ENCODE measurements at places on chromosomes 2 and 18.

DNA sequence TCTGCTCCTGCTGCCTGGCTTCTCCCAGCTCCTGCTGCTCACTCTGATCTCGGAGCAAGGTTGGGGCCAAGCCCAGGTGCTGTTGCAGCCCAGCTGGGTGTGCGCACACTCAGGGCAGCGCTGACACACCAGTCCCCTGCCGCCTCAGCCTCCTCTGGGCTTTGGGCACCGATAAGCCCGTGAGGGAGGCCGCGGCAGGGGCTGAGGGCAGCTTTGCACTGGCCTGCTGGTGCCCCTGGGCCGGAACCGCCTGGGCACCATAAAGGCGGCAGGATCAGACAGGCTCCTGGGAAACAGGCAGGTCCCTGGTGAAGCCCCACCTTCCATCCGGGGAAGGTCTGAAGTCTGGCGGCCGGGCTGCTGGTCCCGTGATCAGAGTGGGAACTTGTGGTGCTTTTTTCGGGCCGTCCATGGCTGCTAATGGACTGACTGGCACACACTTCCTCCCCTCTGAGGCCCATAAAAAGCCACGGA lies 14.1 kb upstream of the EML6 start:
- DNase-seq: no peak

DNA sequence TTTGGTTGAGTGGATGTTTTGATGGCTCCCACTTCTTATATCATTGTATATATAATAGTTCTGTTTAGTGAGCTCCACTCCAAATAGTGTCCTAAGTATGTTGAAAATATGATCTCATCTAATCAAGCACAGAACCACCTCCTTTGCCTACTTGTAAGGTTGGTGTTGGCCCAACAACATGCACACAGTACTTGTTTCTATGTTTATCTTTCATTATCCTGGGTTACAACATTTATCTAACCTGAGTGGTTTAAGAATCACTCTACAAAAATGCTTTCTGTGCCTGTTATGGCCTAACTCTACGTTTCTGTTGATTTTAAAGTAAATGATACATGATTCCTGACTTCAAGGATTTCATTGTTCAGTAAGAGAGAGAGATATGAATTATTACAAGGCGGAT lies 281.9 kb downstream of the FIGN start:
- DNase-seq: no peak

DNA sequence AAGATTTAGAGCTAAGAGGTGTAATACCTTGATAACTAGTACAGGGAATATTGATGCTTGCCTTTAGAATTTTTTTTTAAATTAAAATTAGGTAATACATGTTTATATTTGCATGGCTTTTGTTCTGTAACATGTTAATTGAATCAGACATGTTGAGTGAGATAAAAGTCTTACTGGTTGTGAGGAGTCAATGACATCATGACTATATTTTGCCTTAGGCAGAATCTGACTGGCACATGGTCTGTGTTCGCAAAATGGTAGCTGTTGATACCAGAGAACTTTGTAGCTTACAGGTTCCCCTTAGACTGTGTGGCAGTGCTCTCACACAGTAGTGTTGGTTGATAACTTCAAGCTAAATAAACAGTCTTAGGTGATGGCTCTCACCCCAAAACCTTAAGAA lies 199.7 kb downstream of the PTPRM start:
- no peak for DNase-seq

DNA sequence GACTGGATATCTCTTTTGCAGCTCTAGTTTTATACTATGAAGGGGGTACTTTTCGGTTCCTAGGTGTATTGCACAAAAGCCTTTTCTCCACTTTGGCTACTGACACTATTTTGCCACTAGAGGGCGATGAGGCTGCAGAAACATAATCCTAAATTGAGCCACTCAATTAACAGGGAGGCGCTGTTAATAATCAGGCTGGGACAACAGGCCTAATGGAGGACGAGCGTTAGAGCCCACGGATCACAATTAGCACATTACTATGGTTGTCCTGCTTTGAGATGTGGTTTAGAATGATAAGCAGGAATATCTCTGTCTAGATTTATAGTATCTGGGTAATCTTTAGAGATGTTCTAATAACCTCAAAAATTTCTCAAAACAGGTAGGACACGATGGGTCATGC lies 62.2 kb upstream of the PMAIP1 start:
- DNase-seq: peak; percentile 11

DNA sequence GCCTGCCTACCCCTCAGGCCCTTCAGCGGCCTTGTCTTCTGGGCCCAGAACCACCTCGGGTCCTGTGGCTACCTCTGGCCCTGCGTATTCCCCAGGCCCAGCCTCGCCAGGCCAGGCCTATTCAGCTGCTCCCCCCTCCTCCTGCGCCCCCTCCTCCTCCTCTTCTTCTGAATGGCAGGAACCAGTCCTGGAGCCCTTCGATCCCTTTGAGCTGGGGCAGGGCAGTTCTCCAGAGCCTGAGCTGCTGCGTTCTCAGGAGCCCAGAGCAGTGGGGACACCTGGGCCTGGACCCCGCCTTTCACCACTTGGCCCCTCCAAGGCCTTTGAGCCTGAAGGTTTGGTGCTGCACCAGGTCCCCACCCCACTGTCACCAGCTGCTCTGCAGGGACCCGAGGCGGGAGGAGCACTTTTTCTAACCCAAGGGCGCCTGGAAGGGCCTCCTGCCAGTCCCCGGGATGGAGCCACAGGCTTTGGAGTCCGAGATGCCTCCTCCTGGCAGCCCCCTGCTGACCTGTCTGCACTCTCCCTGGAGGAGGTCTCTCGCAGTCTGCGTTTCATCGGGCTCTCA lies 14.7 kb downstream of the GAREM2 start:
- no peak for DNase-seq

DNA sequence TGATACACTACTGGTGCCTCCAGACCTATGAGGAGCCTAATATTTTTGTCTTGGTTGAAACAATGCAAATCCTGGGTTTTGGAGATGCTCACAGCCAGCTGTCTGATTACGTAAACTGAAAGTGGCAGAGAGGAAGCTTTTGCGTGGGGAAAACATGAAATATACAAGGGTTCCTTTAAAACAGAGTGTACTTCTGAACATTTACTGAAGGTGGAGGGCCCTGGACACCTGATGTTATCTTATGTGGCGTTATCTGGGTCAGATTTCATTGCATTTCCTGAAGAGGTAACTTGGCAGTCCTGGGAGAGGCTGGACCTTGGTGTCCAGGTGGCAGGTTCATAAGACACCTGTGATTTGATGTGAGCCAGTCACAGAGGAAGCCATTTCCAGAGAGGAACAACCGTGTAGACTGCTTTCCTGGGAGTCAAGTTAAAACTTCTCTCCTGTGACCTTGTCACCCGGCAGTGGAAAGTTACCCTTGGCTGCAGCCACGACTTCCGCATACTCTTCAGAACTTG lies 105.0 kb downstream of the NEDD4L start:
- no peak for DNase-seq

DNA sequence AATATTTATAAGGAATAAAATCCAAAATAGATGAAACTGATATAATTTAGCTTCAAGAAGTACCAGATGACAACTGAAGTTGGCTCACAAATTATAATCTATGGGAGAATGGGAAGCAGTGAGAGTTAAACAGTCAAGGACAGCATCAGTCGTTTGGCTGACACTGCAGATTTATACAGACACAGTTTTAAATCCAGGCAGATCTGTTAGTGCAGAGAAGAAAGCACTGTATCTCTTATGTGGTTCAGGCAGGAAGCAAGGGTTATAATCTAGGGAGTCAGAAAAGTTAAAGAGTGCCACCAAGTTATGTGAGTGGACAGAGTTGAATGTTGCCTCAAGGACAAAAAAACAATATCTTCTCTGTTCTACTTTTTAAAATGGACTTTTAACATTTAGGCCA lies 880.2 kb downstream of the TSN start:
- no peak for DNase-seq

DNA sequence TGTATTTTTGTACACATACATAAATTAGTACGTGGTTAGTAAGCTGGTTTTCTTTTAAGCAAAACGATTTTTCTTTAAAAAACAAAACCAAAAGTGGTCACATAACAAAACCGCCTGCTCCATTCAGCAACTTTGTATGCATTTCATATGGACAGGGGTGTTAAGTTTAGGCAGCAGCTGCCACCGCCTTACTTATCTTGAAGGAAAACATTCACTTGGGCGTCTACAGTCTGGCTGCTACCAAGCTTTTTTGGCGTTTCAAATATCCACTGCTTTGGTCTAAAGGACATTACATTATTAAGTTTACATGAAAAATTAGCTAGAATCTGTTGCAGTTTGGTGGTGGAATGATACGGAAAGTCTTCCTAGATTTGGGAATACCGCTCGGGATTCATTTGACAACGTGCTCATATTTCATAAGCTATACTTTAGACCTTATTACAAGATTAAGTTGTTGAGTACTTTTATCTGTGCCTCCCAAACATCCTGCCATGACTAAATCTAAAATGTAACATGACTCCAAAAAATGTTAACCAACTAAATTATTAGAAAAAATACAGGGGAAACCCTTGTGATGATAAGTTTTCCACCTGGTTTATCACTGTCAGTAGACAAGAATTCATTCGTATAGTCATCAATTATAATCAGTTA lies 214.8 kb downstream of the NEDD4L start:
- no peak for DNase-seq

DNA sequence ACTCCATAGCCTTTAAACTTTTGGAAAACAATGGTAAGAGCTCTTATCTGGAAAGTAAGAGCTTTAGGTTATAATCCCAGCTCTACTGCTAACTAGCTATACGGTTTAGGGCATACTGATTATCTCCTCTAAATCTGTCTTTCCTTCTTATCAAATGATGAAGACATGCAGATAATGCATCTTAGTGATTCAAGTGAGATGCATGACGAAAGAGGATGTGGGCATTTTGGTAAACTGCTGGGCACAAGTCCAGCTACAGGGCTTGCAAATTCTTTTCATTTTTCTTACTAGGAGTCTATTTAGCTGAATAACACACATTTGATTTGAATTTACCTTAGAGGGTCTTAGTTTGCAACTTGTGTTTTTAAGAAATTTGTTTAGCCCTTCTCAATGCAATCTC lies 1604.8 kb upstream of the ZEB2 start:
- DNase-seq: no peak

- DNase-seq: no peak
Measured at GRCh38 chr2:208415897-208416296, 9.3 kb downstream of the PTH2R start.

GRCh38 chr2:177520324-177520723 lies 127.8 kb downstream of the AGPS start:
- DNase-seq: no peak

DNA sequence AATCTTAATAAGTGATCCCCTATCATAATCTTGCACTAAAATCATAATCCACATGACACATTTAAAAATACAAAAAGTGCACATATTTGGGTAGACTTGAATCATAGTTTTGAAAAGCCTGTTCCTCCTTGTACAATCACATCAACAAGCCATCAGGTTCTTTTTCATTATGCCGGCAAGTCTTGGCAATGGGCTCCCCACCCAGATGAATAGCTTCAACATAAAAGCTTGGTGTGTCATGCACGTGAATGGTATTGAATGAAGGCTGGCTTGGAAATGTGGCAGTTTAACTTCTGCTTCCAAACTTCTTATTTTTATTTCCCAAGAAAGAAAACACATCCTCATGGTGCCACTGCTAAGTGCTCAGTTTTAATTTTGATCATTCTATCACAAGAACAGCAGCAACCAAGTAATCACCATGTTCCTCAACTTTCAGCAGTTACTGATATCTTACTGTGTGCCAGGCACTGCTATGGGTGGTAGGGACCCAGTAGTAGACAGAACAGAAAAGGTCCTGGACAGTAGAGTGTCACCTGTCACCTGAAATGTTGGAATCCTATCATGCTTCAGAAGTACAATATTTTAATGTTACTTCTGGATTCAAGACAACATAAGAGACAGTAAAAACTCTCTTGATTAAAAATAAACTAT lies 89.9 kb downstream of the AP1S3 start:
- no peak for DNase-seq

- DNase-seq: no peak
Measured at GRCh38 chr2:133334923-133335322, 233.3 kb downstream of the NCKAP5 start.

GRCh38 chr2:30208453-30208852 lies 22.9 kb upstream of the LBH start:
- no peak for DNase-seq

- DNase-seq: no peak
Measured at GRCh38 chr2:191646163-191646902, 31.6 kb upstream of the NABP1 start.

DNA sequence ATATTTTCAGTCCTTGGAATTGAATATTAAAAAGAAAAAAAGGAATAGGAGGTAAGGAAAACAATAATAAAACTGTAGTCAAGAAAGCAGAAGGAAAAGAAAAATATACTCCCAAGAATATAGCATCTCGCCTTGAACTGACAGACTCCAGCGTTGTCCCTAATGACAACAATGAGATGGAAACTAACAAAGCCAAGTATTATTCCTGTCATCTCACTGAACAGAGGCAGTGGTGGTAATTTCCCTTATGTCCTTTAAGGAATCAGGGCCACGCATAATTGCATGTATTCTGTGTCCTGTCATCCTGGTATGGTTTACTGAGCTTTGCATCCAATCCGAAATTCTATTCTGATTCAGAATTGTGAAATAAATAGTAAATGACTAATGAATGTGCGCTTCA lies 158.9 kb downstream of the LRRTM4 start:
- no peak for DNase-seq

All from stimulated activated CD8-positive, alpha-beta memory T cell treated with anti-CD3 and anti-CD28 coated beads, Interleukin-4, amount 100 ng/mL, for 1 hour (primary cell).